ENCODE measurements at places on chromosomes 3 and 15.

DNA sequence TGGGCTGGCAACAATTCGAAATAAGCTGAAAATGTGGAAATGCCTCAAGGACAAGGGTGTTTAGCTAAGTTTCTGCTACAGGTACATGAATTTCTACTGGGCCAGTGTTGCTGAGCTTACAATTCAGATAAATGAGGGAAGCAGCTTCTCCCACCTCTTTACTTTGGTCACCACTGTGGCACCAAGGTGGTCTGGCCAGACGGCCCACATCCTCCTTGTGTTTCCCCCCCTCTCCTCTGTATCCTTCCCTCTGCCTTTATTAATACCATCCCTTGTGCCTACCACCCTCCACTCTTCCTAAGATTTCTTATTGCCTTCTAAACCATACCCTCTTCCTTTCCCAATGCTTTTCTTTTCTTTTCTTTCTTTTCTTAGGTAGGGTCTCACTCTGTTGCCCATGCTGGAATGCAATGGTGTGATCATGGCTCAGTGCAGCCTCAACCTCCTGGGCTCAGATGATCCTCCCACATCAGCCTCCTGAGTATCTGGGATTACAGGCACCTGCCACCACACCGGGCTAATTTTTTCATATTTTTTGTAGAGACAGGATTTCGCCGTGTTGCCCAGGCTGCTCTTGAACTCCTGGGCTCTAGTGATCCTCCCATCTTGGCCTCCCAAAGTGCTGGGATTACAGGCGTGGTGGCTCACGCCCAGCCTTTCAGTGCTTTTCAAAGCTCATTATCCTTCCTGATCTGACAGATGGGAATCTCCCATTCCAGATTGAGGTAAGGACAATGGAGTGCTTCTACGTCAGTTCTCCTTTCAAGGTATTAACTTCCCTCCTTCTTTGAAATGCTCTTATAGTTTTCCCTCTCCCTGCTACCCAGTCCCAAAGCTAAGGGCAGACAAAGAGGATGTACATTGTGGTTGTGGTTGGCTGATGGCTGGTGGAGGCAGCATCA lies 14.8 kb downstream of the ANXA2 start:
- DNase-seq, result no peak

DNA sequence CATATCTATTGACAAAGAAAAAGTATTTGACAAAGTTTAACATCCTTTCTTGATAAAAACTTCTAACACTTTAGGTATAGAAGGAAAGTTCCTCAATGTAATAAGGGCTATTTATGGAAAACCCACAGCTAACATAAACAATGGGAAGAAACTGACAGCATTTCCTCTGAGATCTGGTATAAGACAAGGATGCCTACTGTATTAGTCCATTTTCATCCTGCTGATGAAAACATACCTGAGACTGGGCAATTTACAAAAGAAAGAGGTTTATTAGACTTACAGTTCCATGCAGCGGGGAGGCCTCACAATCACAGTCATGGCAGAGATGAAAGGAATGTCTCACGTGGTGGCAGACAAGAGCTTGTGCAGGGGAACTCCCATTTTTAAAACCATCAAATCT lies 17.8 kb upstream of the CLDN1 start:
- no peak for DNase-seq

- no peak for DNase-seq
Measured at GRCh38 chr3:32482693-32483092, 20.0 kb downstream of the CMTM6 start.

- DNase-seq, result no peak
Measured at GRCh38 chr3:69353503-69353902, 32.4 kb downstream of the FRMD4B start.

DNA sequence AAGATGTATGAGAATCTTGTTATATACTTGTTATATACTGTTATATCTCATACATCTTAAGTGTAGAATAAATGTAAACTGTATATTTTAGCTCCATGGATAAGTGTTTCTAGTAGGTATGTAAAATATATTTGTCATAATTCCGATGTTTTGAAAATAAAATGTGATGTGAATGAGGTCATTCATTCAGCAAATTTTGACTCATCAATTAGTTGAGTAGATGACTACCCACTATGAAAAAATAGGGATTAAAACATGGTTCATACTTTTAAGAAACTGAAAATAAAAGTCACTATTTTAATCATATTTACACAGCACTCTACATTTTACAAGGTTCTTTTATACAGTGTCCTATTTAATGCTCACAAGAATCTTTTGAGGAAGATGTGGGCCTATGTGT lies 28.4 kb upstream of the CNTN3 start:
- no peak for DNase-seq

- DNase-seq, result peak; percentile 68
Measured at GRCh38 chr3:196179380-196180308, 31.6 kb downstream of the ZDHHC19 start.

- peak; percentile 28 for DNase-seq
Measured at GRCh38 chr3:141441381-141442364, 45.2 kb upstream of the RASA2 start.

GRCh38 chr15:89130201-89130600 lies 41.9 kb downstream of the ABHD2 start:
- no peak for DNase-seq

DNA sequence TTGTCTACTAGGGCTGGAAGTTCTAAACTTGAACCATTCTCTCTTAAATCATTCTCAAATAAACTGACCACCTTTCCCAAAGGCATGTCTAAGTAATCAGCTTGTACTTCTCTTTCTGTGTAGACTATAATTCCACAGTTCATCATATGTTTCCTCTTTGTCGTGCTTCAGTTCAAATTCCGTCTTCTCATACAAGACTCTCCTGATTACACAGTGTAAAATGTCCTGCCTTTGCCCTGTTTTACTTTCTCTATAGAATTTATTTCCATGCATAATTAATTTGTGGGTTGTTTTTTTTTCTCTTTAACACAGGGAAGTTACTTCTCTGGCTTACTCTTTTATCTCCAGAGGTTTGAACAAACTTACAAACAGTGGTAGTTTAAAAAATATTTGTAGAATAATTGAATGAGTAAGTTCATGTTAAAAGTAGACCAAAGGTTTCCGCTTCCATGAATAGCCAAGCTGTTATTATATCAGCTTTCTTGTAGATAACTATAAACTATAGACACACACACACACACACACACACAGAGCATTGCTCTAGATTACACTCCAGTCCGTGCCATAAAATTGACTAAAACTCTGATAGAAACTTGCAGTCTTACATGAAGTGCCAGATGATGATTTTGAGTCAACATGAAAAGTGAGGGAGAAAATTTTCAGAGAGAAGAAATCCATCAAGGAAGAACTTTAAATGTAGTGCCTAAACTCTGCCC lies 119.0 kb downstream of the SUCNR1 start:
- DNase-seq, result no peak

DNA sequence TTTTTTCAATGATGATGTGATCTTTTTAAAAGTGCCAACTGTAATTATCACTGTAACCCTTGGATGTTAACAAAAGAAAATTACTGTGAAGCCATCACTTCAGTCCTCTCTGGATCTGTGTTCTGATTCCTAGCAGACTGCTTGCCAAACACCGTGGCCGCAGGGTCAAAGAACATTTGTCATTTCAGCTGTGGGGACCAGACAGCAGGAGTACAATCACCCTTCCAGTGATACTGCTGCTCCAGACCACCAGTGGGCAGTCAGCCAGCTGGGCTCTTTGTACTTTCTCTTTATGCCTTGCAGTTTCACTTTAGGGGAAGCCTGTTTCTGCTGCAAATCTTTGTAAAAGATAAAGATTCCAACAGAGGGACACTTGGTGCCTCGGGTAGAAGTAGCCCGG lies 770.0 kb downstream of the GRM7 start:
- DNase-seq, result no peak

DNA sequence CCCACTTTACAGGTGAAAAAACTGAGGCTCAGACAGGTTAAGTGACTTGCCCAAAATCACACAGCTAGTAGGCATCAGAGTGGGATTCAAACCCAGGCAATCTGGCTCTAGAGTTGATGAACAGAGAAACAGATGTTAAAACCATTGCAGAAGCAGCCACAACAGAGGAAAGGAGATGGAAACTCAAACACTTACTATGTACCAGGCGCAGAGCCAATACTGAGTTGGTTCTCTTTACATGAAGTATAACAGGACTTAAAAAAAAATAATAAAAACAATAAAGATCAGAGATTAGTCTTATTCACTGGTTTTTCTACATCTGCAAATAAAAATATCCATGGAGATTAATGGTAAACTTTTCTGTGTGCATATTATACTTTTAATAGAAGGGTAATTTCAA lies 84.9 kb upstream of the SPATA12 start:
- DNase-seq, result no peak

GRCh38 chr15:74383286-74383685 lies 15.8 kb upstream of the CYP11A1 start:
- DNase-seq, result no peak

GRCh38 chr3:184771301-184772127 lies 40.5 kb upstream of the VPS8 start:
- DNase-seq, result no peak

DNA sequence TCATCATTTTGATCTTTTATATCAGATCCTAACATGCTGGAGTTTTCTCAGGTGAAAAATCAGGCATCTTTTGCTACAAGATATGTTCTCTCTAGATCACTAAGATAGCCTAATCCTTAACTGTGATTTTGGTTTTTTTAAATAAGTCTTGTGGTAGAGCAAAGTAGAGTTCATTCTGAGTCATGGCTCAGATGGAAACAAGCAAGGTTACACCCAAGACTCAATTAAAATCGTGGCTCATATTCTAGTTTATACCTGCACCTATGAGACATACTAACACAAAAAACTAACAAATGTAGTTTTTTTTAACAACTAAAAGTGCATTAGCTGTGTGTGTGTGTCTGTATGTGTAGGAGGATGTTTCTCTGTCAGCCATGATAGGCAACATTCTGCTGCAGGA lies 428.2 kb downstream of the NLGN1 start:
- no peak for DNase-seq

- DNase-seq, result no peak
Measured at GRCh38 chr3:138940446-138940845, 6.5 kb downstream of the FOXL2 start.

DNA sequence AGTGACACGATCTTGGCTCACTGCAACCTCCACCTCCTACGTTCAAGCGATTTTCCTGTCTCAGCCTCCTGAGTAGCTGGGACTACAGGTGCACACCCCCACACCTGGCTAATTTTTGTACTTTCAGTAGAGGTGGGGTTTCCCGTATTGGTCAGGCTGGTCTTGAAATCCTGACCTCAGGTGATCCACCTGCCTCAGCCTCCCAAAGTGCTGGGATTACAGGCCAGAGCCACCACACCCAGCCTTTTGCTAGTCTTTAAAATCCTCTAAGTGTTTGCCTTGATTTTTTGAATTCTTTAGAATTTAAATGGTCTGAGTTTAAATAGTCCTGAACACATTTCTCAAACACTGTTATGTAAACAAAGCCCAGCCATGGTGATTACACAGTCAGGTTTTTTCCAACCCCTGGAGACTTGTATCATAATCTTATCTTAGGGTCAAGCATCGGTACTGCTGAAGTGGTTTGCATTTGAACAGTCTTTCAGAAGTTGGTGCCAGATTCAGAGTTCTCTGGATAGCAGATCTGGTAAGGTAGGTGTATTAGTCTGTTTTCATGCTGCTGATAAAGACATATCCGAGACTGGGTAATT lies 28.2 kb upstream of the PIAS1 start:
- no peak for DNase-seq

DNA sequence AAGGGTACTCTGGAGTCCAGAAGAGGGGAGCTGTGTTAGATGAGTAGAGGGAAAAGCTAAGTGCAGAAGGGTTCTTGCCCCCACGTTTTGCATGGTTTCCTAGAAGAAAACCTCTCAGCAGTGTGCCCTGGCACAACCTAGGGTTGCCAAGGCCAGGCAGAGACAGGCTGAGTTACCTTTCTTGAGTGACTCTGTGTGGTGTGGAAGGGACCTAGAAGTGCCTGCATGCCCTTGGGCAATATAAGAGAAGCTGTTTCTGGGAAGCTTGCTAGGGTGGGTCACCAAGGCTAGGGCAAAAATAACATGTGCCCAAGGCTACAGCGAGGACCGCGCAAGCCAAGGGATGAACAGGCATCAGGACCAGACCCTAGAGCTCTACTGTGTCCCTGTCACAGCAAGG lies 3.4 kb upstream of the SAMD7 start:
- no peak for DNase-seq

- DNase-seq, result no peak
Measured at GRCh38 chr15:65603134-65603533, 7.8 kb downstream of the INTS14 start.

- DNase-seq, result no peak
Measured at GRCh38 chr15:52148403-52148802, 35.8 kb upstream of the BCL2L10 start.

DNA sequence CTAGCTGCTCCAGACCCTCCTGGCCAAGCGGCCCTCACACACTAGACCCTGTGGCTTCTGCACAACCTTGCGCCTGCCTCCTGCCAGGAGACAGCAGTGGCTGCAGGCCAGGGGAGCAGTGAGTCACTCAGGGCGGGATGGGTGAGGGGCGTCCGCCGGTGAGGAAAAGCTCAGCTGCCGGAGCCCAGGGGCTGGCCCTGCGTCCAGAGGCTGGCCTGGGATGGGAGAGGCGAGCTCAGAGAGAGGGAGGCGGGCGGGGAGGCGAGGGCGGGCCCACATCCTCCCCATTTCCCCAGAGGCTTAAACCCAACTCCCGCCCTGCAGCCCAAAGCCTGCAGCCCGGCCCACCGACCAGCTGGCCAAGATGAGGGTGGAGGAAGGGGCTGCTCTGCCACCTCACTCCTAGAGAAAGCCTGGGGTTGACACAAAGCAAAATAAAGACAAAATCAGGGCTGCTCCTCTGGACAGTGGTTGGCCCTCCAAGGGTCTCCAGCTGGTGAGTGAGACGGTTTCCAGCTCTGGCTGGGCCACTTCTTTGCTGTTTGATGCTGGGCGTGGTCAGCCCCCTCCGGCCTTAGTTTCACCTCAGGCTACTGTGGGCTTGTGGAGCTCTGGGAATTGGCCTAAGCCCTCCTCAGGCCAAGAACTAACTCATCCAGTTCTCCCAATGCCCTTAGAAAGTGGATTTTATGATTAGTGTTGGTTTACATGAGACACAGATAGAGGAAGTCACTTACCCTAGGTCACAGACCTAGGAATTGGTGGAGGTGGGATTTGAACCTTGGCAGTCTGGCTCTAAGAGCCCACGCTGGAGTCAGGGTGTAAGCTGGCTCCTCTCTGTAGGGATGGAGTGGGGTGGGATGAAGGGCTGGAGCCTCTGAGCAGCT lies 50.6 kb downstream of the IQSEC1 start:
- no peak for DNase-seq

- DNase-seq, result no peak
Measured at GRCh38 chr3:77506384-77506783, 466.5 kb downstream of the ROBO2 start.

DNA sequence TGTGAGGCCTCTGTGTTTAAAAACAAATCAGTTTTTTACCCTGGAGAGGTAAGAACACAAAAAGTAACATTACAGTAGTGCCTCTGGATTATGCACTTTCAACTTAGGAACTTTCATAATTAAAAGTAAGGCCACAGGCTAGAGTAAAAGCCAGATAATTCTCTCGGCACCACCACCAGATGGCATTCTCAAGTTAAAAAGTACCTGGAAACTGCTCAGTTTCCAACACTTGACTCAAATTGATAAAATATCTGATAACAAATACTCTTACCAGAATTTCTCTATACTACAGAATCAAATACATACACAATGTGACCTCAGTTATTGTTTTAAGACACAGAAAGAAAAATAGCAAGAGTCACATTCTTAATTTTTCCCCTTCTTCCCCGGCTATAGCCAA lies 19.9 kb downstream of the SPICE1 start:
- no peak for DNase-seq

All from frontal cortex (tissue), 4 donors.